ENCODE measurements at places on chromosomes 6 and 20.

- DNase-seq, result no peak
- no peaks in the 10 kb centered on the region for H3K4me1 ChIP-seq
- H3K27ac ChIP-seq, result no peak overlapping the region
- no peak overlapping the region for H3K4me3 ChIP-seq
Observed at GRCh38 chr6:145626857-145627256, 108.5 kb downstream of the EPM2A start.

DNA sequence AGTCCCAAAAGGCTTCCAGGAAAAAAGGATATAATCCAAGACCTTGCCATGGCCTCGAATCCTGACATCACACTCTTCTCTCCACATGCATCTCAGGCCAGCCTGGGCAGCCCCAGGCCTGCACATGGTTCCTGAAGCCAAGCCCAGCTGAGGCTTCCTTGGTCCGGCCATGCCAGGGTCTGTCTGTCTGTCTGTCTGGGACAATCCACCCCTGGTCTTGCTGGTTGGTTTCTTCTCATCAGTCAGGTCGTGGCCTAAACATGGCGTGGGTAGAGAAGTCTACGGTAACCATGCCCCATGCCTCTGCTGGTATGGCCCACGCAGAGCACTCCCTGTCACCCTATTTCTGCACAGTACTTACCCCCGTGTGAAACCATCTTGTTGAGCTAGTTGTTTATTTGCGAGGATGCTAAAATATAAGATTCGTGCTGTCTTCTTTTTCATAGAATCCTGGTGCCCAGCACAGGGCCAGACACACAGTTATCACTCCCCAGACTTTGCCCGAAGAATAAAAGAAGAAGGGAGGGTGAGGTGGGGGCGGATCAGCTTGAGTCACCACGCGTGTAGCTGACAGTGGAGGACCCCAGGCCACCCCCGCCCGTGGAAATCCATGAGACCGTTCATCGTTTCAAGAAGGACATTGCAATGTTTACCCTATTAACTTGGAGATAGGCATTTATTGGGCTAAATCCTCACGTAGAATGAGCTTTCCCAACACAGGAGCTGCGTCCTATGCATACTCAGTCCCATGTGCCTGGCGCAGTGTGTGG, 107.2 kb downstream of the RNASET2 start:
- no peaks in the 10 kb centered on the region for H3K36me3 ChIP-seq
- H3K4me3 ChIP-seq, result no peak overlapping the region
- no peak overlapping the region for H3K27ac ChIP-seq
- H3K27me3 ChIP-seq, result peaks cover 5% of the 10 kb centered on the region
- H3K4me1 ChIP-seq, result peaks cover 14% of the 10 kb centered on the region

DNA sequence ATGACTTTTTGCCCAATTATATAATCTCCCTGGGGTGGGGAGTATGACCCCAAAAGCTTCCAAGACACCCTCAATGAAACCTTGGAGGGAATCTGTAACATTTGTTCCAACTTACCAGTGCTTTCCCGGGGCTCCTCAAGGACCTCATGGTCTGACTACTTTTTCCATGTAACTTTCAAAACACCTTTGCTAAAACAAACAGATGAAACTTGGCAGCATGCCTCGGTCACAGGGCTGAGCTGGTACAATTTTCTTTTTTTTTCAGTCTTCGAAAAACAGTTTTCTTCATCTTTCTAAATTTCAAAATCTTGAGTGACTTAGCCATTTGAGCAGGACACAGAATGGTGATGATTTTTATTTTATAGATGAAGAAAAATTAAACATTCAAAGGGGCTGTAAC, 241.2 kb downstream of the BMP7 start:
- H3K4me3 ChIP-seq, result no peak overlapping the region
- H3K27me3 ChIP-seq, result peaks cover 5% of the 10 kb centered on the region
- H3K27ac ChIP-seq, result no peak overlapping the region

GRCh38 chr6:46486181-46486580, 5.1 kb downstream of the RCAN2 start:
- DNase-seq, result no peak
- peaks cover 2% of the 10 kb centered on the region for H3K4me1 ChIP-seq
- H3K27ac ChIP-seq, result no peak overlapping the region
- no peak overlapping the region for H3K4me3 ChIP-seq

DNA sequence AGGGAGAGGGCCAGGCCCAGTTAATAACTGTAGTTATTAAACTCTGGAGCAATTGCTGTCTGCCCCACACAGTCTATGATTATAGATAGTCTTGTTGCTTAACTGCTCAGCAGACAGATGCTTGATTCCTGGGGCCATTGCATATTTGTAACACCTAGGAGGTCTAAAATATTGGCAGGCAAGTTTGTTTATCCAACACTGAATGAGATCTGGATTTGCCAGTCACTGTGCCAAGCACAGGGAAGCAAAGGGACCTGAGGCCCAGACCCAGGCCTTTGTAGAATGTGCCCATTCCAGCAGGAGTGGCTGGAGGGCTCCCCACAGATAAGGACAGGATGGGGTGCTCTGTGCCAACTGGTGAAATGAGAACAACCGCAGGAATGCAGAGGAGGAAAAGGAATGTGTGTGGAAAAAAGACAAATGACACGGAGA, 17.6 kb upstream of the ENTPD6 start:
- peaks cover 2% of the 10 kb centered on the region for H3K4me1 ChIP-seq
- no peaks in the 10 kb centered on the region for H3K36me3 ChIP-seq
- H3K27ac ChIP-seq, result no peak overlapping the region
- H3K4me3 ChIP-seq, result no peak overlapping the region
- DNase-seq, result no peak
- peaks cover 15% of the 10 kb centered on the region for H3K27me3 ChIP-seq

GRCh38 chr6:110409794-110410193, 5.6 kb downstream of the DDO start:
- H3K27ac ChIP-seq, result no peak overlapping the region
- no peak for DNase-seq
- H3K4me3 ChIP-seq, result no peak overlapping the region
- H3K27me3 ChIP-seq, result no peaks in the 10 kb centered on the region
- H3K4me1 ChIP-seq, result no peaks in the 10 kb centered on the region
- H3K36me3 ChIP-seq, result no peaks in the 10 kb centered on the region
